ENCODE measurements at places on chromosomes 3 and 15. TPM values are rescaled to one million over a fixed set of nuclear protein-coding genes. Genes with fewer than 3 reads are reported as not detected.

SV2B gene
- 0.79 TPM for total RNA-seq

GLDN gene
- total RNA-seq: 65.0 TPM

C3orf62 gene
- total RNA-seq: 7.2 TPM

ECE2 gene
- not detected for total RNA-seq

CPLX3 gene
- total RNA-seq: not detected

SUCNR1 gene
- 2.9 TPM for total RNA-seq

SPINT1 gene
- 99.3 TPM for total RNA-seq

SPSB4 gene
- total RNA-seq: not detected

SIDT1 gene
- 37.5 TPM for total RNA-seq

PPARG gene
- total RNA-seq: 93.9 TPM

APOD gene
- 50.1 TPM for total RNA-seq

LARP6 gene
- 12.0 TPM for total RNA-seq

AP3B2 gene
- 8.4 TPM for total RNA-seq

ATP2C1 gene
- 131 TPM for total RNA-seq

SNX33 gene
- total RNA-seq: 46.1 TPM

FBXO45 gene
- 9.6 TPM for total RNA-seq

HES1 gene
- 34.3 TPM for total RNA-seq

CHRM5 gene
- not detected for total RNA-seq

RBMS3 gene
- 102 TPM for total RNA-seq

ZBED2 gene
- 6.2 TPM for total RNA-seq

RHOV gene
- total RNA-seq: 2.1 TPM

GPR149 gene
- total RNA-seq: not detected

ERICH6 gene
- total RNA-seq: 2.1 TPM

HIGD2B gene
- total RNA-seq: not detected

IL16 gene
- 23.1 TPM for total RNA-seq

RETNLB gene
- total RNA-seq: not detected

AHSG gene
- not detected for total RNA-seq

ATXN7 gene
- 51.6 TPM for total RNA-seq

DAZL gene
- total RNA-seq: not detected

LDHAL6B gene
- not detected for total RNA-seq

PARP15 gene
- total RNA-seq: 12.8 TPM

LIPH gene
- 25.9 TPM for total RNA-seq

AMIGO3 gene
- 2.0 TPM for total RNA-seq

GJD2 gene
- total RNA-seq: not detected

TGM5 gene
- not detected for total RNA-seq

RLBP1 gene
- not detected for total RNA-seq

CFAP92 gene
- 1.4 TPM for total RNA-seq

FETUB gene
- not detected for total RNA-seq

ASB14 gene
- total RNA-seq: not detected

CHST2 gene
- total RNA-seq: 11.7 TPM

DUOX1 gene
- 215 TPM for total RNA-seq

PCOLCE2 gene
- total RNA-seq: 9.4 TPM

MCF2L2 gene
- total RNA-seq: 0.22 TPM

CPNE9 gene
- total RNA-seq: 0.20 TPM

INSYN1 gene
- 6.1 TPM for total RNA-seq

PTH1R gene
- 7.9 TPM for total RNA-seq

SRP14 gene
- total RNA-seq: 248 TPM
